ENCODE measurements at places on chromosomes 7 and 10.
A peak's percentile ranks its signal among the peaks of the same experiment; 100 is the strongest.

DNA sequence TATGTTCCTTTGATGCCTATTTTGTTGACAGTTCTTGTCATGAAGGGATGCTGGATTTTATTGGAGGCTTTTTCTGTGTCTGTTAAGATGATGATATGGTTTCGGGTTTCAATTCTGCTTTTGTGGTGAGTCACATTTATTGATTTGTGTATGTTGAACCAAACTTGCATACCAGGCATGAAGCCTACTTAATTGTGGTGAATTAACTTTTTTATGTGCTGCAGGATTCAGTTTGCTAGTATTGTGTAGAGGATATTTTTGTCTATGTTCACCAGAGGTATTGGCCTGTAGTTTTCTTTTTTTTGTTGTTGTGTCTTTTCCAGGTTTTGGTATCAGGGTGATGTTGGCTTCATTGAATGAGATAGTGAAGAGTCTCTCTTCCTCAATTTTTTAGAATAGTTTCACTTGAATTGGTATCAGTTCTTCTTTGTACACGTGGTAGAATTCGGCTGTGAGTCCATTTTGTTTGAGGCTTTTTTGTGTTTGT is 345.9 kb downstream of the KIF20B start:
- no peak overlapping the region for H3K4me3 ChIP-seq
- no peak overlapping the region for H3K27ac ChIP-seq
- no peaks in the 10 kb centered on the region for H3K27me3 ChIP-seq

DNA sequence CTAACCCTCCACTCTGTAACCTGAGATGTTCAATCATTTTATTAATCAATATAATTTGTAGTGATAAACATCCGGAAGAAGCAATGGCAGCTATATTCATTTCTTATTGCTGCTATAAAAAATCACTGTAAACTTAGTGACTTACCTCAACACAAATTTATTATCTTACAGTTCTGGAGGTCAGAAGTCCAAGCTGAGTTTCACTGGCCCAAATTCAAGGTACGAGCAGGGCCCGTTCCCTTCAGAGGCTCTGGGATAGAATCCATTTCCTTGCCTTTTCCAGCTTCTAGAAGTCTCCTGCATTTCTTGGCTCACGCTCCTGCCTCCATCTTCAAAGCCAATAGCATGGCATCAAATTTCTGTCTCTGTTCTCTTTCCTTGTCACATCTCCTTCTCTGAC is 279.5 kb upstream of the SP8 start:
- H3K27me3 ChIP-seq, result no peaks in the 10 kb centered on the region
- no peak overlapping the region for H3K27ac ChIP-seq
- no peak overlapping the region for H3K4me3 ChIP-seq

DNA sequence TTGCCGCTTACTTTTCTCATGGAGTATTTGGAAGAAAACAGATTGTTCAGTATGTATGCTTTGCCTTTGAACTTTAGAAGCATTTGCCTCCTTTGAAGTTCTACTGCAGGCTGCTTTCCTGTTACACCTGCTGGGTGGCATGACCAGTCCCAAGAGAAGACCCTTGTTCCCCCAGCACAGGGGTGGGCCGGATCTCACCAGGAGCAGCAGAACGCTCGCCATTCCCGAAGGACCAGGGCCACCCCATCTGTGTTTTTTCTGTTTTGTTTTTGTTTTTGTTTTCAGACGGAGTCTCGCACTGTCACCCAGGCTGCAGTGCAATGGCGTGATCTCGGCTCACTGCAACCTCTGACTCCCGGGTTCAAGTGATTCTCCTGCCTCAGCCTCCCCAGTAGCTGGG is 493.6 kb downstream of the PTPRN2 start:
- H3K4me3 ChIP-seq, result no peak overlapping the region
- no peaks in the 10 kb centered on the region for H3K27me3 ChIP-seq
- no peaks in the 10 kb centered on the region for H3K36me3 ChIP-seq
- no peaks in the 10 kb centered on the region for H3K4me1 ChIP-seq
- DNase-seq, result no peak

GRCh38 chr10:11863353-11864109 is 40.4 kb downstream of the PROSER2 start:
- DNase-seq, result no peak
- no peak overlapping the region for H3K27ac ChIP-seq
- no peaks in the 10 kb centered on the region for H3K27me3 ChIP-seq
- H3K4me1 ChIP-seq, result no peaks in the 10 kb centered on the region
- no peaks in the 10 kb centered on the region for H3K36me3 ChIP-seq

DNA sequence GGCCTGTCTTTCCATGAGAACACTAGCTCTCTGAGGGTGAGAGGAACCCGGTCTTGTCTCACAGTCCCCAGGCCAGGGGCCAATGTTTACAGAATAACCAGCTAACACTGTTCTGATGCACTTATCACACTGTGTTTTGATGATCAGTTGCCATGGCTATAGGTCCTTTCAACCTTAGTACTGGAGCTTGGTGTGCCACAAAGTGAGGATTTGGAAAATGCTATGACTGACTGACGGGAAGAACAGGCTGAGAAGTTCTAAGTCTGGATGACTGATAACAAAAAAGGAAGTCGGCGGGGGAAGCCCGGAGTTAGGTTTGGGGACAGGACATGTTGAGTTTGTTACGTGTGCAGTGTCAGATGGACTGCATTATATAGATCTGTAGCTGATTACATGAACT is 141.8 kb downstream of the CTTNBP2 start:
- H3K4me1 ChIP-seq, result no peaks in the 10 kb centered on the region
- DNase-seq, result no peak
- H3K4me3 ChIP-seq, result no peak overlapping the region
- H3K36me3 ChIP-seq, result no peaks in the 10 kb centered on the region

DNA sequence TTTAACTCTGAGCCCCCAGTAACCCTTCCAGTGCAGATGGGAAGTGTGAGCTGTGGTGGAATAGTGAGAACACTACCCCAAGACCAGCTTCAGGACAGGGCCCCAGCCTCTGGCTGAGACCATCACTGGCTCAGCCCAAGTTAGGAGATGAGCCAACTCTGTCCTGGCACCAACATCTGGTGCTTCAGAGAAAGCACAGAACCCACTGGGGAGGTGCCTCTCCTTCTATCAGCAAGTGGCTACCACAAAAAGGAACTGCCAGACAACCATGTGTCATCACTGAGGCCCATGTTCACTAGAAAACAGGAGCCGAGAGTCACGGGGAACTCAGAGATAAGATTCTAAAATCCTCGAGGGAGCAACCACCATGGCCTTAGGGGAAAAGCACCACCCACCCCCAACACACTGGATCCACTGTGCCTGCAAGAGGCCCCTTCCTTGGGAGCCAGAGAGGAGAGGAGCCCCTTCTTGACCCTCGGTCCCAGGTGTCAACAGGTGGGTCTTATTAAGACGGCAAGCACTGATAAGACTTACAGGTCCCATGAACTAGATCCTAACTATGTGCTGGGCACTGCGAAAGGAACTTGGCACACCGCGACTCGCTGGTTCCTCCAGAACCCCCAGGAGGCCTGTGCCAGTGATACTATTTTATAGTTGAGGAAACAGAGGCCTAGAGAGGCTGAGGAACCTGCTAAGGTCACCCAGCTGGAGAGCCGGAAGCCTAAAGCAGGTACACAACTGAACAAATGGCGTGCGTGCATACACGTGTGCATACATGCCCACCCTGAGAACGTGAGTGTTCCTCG is 102.7 kb downstream of the FAM53B start:
- no peaks in the 10 kb centered on the region for H3K27me3 ChIP-seq
- H3K4me1 ChIP-seq, result peaks cover 82% of the 10 kb centered on the region
- no peak overlapping the region for H3K4me3 ChIP-seq
- H3K36me3 ChIP-seq, result no peaks in the 10 kb centered on the region
- no peak for DNase-seq
- peak overlapping the region; percentile 11 for H3K27ac ChIP-seq

GRCh38 chr10:71873582-71874211 is 22.6 kb upstream of the PSAP start:
- no peak overlapping the region for H3K4me3 ChIP-seq
- no peak for DNase-seq
- no peaks in the 10 kb centered on the region for H3K4me1 ChIP-seq
- H3K27me3 ChIP-seq, result no peaks in the 10 kb centered on the region
- H3K27ac ChIP-seq, result no peak overlapping the region

GRCh38 chr10:132986576-132986975 is 44.2 kb upstream of the CFAP46 start:
- H3K36me3 ChIP-seq, result no peaks in the 10 kb centered on the region
- no peak for DNase-seq
- H3K4me3 ChIP-seq, result no peak overlapping the region
- no peaks in the 10 kb centered on the region for H3K27me3 ChIP-seq
- no peaks in the 10 kb centered on the region for H3K4me1 ChIP-seq

DNA sequence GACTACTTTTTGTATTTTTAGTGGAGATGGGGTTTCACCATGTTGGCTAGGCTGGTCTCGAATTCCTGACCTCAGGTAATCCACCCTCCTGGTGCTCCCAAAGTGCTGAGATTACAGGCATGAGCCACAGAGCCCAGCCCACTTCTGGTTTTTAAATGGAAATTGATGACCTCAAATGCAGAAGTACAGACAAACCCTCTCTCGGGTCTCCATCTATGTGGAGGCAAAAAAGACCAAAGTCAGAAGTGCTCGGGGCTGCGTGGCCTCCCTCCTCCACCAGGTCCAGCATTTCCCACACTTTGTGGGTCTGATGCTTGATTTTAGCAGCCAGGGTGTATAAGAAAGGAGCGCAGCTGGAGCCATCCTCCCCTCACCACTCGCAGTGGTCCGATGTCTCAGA is 187.3 kb upstream of the AUTS2 start:
- H3K4me3 ChIP-seq, result no peak overlapping the region
- H3K4me1 ChIP-seq, result no peaks in the 10 kb centered on the region
- H3K36me3 ChIP-seq, result no peaks in the 10 kb centered on the region
- no peak overlapping the region for H3K27ac ChIP-seq
- no peaks in the 10 kb centered on the region for H3K27me3 ChIP-seq
- no peak for DNase-seq

GRCh38 chr7:77917500-77918262 is 119.1 kb downstream of the PHTF2 start:
- H3K36me3 ChIP-seq, result peaks cover 10% of the 10 kb centered on the region
- no peaks in the 10 kb centered on the region for H3K4me1 ChIP-seq
- no peak for DNase-seq
- H3K27me3 ChIP-seq, result no peaks in the 10 kb centered on the region
- no peak overlapping the region for H3K27ac ChIP-seq

GRCh38 chr10:33309406-33309805 is 25.1 kb downstream of the NRP1 start:
- H3K27ac ChIP-seq, result no peak overlapping the region
- no peak overlapping the region for H3K4me3 ChIP-seq
- peaks cover 10% of the 10 kb centered on the region for H3K36me3 ChIP-seq
- no peak for DNase-seq
- H3K4me1 ChIP-seq, result no peaks in the 10 kb centered on the region

GRCh38 chr7:48667407-48667806 is 256.9 kb upstream of the CDC14C start:
- H3K27ac ChIP-seq, result no peak overlapping the region
- H3K27me3 ChIP-seq, result no peaks in the 10 kb centered on the region
- H3K36me3 ChIP-seq, result no peaks in the 10 kb centered on the region

GRCh38 chr7:1065585-1066241 is 21.4 kb downstream of the GPR146 start:
- DNase-seq, result peak; percentile 76
- no peaks in the 10 kb centered on the region for H3K36me3 ChIP-seq
- H3K27ac ChIP-seq, result no peak overlapping the region
- no peak overlapping the region for H3K4me3 ChIP-seq
- no peaks in the 10 kb centered on the region for H3K4me1 ChIP-seq

DNA sequence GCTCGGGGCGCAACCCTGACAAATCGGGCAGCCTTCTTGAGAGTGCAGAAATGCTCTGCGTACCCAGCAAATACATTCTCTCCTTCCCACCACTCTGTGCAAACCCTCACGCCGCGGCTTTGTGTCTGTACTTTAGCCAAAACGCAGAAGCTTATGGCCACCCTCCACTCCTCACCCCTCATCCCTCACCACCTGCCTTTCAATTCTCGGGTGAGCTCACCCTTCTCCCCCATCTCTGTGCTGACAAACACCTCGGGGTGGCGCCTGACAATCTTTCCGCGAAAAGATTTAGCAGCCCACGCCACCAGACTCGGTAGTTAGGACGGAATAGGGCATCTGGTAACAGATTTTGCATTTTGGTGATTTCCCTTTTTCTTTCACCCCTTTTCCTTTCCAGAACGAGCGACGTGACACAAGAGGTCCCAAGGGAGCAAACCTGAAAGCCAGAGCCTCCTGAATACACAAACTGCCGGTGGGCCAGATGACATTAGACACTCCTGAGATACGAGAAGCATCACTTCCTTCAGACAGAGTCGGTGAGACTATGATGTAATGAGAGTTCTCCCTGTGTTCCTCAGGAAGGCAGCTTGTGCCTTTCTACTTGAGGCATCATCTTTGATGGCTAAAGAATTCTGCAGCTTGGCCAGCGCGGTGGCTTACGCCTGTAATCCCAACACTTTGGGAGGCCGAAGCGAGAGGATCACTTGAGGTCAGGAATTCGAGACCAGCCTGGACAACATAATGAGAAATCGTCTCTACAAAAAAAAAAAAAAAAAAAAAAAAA is 671 bp upstream of the ATAD1 start:
- H3K4me3 ChIP-seq, result peak overlapping the region; percentile 64
- no peaks in the 10 kb centered on the region for H3K4me1 ChIP-seq
- peak overlapping the region; percentile 85 for H3K27ac ChIP-seq
- no peaks in the 10 kb centered on the region for H3K36me3 ChIP-seq
- DNase-seq, result no peak
- H3K27me3 ChIP-seq, result no peaks in the 10 kb centered on the region

- no peaks in the 10 kb centered on the region for H3K36me3 ChIP-seq
- H3K27ac ChIP-seq, result no peak overlapping the region
- no peak for DNase-seq
Observed at GRCh38 chr7:139218173-139218572, 12.9 kb upstream of the UBN2 start.

DNA sequence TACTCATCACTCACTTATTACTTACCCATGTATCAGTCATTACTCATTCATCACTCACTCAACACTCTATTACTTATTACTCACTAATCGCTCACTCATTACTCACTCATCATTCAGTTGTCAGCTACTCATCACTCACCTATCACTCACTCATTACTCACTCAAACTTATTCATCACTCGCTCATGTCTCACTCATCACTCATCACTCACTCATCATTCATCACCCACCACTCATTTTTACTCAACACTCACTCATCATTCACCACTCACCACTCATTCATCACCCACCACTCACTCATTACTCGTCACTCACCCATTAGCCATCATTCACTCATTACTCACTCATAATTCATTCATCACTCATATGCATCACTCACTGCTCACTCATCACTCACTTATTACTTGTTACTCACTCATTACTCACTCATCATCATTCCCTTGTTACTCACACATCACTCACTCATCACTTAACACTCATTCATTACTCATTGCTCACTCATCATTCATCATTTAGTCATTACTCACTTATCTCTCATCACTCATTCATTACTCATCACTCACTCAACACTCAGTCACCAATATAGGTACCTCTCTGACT is 237.9 kb downstream of the ADARB2 start:
- H3K27ac ChIP-seq, result no peak overlapping the region
- no peaks in the 10 kb centered on the region for H3K4me1 ChIP-seq
- no peak overlapping the region for H3K4me3 ChIP-seq
- no peaks in the 10 kb centered on the region for H3K36me3 ChIP-seq

DNA sequence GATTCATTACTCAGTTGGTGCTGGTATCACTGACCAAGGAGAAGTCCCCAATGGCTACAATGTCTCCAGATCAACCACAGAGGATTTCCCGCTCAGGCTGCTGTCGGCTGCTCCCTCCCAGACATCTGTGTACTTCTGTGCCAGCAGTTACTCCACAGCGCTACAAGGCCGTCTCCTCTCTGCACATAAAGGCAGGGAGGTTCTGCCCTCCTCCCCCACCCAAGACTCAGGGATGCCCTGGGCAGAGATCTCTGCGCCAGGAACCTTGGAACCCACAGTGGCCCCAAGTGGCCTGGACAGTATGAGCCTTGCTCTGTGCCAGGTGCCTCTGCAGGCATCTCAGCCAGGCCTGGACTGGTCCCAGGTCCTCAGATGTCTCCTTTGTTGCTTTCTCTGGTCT is 193.4 kb upstream of the PRSS58 start:
- no peaks in the 10 kb centered on the region for H3K27me3 ChIP-seq
- no peaks in the 10 kb centered on the region for H3K4me1 ChIP-seq
- no peak overlapping the region for H3K27ac ChIP-seq
- no peak for DNase-seq
